ENCODE measurements at places on chromosomes 7 and 10.

GRCh38 chr7:136717910-136718557 is 150.4 kb upstream of the CHRM2 start:
- DNase-seq: no peak

DNA sequence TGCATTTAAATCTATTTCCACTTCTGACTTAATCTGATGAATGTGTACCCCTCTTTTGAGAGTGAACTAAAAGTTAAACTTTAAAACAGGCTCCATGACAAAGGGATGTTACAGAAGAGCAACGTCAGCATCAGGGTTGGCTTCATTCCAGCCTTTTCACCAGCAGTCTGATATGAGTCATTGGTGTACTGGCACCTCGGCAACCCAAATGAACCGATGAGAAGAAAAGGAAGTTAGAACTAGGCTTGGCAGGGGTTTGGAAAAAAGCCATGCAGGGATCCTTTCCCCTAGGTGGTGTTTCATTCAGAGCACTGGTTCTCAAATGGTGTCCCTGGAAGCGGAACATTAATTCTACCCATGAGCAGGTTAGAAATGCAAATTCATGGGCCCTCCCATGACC is 53.6 kb downstream of the SEC61G start:
- no peak for DNase-seq

- no peak for DNase-seq
Observed at GRCh38 chr10:34960983-34961382, 129.2 kb downstream of the CUL2 start.

GRCh38 chr7:156754201-156754600 is 113.6 kb downstream of the RNF32 start:
- DNase-seq: no peak

GRCh38 chr10:119575506-119575905 is 21.3 kb downstream of the TIAL1 start:
- peak; percentile 69 for DNase-seq

DNA sequence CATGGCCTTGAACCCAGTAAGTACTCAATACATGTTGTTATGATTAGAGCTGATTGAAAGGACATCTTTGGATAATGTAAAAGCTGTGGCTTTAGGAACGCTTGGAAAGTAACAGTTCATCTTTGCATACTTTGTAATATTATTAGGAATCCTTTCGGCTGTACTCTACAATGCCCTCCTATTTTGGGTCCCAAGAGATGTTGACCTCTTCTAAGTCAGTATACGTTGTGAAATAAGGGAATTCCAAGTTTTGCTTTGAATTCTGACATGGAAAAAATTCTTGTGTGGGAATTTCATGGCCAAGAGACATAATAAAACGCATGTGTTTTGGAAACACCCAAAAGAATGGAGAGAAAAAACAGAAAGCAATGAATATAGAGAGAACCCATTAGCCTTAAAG is 7.7 kb downstream of the AGR3 start:
- no peak for DNase-seq

- DNase-seq: no peak
Observed at GRCh38 chr10:90743291-90743690, 114.5 kb downstream of the HTR7 start.

DNA sequence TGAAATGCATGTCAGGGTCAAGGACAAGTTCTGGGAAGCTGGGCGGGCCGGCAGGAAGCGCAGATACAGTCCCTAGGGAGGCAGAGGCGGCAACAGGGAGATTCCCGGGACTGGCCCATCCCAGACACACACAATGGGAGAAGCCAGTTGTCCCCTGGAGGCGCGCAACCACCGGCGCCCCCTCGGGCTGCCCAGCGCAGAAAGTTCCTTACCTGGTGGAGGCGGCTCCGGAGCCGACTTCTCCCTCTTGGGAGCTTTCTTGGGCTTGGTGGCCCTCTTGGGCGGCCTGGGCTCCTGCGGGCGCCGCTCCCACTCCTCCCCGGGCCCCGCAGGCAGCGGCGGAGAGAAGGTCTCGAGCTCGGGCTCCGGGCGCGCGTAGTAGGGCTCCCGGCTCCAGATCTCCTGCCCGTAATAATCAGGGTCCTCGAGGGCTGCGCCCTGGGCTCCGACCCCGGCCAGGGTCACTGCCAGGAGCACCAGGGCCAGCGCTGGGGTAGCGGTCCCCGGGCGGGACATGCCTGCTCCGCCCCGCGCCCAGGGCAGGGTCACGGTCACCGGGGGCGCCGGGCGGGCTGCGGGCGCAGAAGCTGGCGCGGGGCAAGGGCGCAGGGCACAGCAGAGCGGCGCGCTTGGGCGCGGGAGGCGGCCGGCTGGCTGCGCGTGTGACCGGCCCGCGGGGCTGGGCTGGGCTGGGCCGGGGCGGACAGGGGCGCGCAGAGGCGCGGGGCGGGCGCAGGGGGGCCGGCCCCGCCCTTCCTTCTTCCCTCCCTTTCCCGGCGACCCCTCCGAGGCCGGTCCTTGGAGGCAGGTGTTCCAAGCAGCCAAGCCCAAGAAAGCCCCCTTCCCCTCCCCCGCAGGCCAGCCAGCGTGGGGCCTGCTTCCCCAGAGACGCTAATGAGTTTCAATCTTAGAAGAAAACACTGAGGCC is at the start of gene CPXM2:
Gene CPXM2, minus strand, starts transcription at position 664 of the 928 bp plus-strand sequence. Its CDS starts 148 bp downstream, at position 516.
- no peak for DNase-seq

Measured in CD4-positive, alpha-beta T cell treated with Interleukin-17A for 1 hour (primary cell).